Activated CD8-positive, alpha-beta T cell treated with anti-CD3 and anti-CD28 coated beads for 36 hours (primary cell): ENCODE measurements at places on chromosomes 2 and 18. TPM values are rescaled to one million over a fixed set of nuclear protein-coding genes. Genes with fewer than 3 reads are reported as not detected.

The UBE2F gene
- 99.5 TPM for total RNA-seq

- no peaks in the 10 kb centered on the region for H3K27me3 ChIP-seq
- H3K36me3 ChIP-seq = no peaks in the 10 kb centered on the region
- no peak for DNase-seq
- no peak overlapping the region for H3K27ac ChIP-seq
- H3K4me1 ChIP-seq = peaks cover 7% of the 10 kb centered on the region
- H3K4me3 ChIP-seq = no peak overlapping the region
These were observed 63.3 kb downstream of the COL3A1 start for GRCh38 chr2:189037518-189037917.

DNA sequence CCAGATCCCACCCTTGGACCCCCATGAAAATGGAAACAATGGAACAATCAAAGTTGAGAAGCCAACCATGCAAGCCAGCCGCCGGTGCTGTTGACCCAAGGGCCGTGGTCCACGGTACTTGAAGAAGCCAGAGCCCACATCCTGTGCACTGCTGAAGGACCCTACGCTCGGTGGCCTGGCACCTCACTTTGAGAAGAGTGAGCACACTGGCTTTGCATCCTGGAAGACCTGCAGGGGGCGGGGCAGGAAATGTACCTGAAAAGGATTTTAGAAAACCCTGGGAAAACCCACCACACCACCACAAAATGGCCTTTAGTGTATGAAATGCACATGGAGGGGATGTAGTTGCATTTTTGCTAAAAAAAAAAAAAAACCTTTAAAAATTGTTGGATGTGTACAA is 26.5 kb upstream of the TXNDC2 start:
- no peaks in the 10 kb centered on the region for H3K36me3 ChIP-seq
- H3K4me3 ChIP-seq = no peak overlapping the region
- H3K4me1 ChIP-seq = peaks cover 8% of the 10 kb centered on the region
- DNase-seq = no peak

DNA sequence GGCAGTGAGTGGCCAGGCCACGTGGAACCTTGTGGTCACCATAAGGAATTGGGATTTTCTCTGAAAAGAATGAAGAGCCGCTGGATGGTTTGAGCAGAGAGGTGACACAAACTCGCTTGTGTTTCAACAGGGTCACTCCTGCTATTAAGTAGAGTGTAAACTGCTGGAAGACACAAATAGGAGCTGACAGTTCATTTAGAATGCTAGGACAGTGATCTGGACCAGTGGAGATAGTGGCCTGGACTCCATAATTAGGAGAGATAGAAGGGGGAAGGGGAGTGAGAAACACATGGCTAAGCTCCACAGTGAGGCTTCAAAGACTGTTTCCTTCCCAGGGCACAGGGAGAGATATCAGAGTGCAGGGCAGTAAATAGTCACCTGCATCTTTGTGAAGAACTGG is 381.1 kb upstream of the ST6GAL2 start:
- no peak overlapping the region for H3K4me3 ChIP-seq
- no peak for DNase-seq
- no peak overlapping the region for H3K27ac ChIP-seq
- no peaks in the 10 kb centered on the region for H3K27me3 ChIP-seq
- no peaks in the 10 kb centered on the region for H3K36me3 ChIP-seq

The G6PC2 gene
- not detected for total RNA-seq

GRCh38 chr2:138763971-138764370 is 16.2 kb downstream of the NXPH2 start:
- no peaks in the 10 kb centered on the region for H3K4me1 ChIP-seq
- peaks cover 6% of the 10 kb centered on the region for H3K27me3 ChIP-seq
- H3K27ac ChIP-seq = no peak overlapping the region
- H3K36me3 ChIP-seq = no peaks in the 10 kb centered on the region
- H3K4me3 ChIP-seq = no peak overlapping the region

The DCAF17 gene
- total RNA-seq = 20.1 TPM

The DCDC2C gene
- total RNA-seq = not detected

The IL1R1 gene
- total RNA-seq = 0.63 TPM

- no peaks in the 10 kb centered on the region for H3K27me3 ChIP-seq
- H3K27ac ChIP-seq = no peak overlapping the region
- no peaks in the 10 kb centered on the region for H3K36me3 ChIP-seq
- DNase-seq = no peak
- H3K4me1 ChIP-seq = no peaks in the 10 kb centered on the region
- no peak overlapping the region for H3K4me3 ChIP-seq
These were observed 5.4 kb upstream of the CNDP1 start for GRCh38 chr18:74528913-74529312.

GRCh38 chr18:78769502-78770105 is 210.0 kb upstream of the SALL3 start:
- no peaks in the 10 kb centered on the region for H3K36me3 ChIP-seq
- H3K4me3 ChIP-seq = no peak overlapping the region
- H3K27ac ChIP-seq = no peak overlapping the region
- no peaks in the 10 kb centered on the region for H3K27me3 ChIP-seq
- DNase-seq = no peak

DNA sequence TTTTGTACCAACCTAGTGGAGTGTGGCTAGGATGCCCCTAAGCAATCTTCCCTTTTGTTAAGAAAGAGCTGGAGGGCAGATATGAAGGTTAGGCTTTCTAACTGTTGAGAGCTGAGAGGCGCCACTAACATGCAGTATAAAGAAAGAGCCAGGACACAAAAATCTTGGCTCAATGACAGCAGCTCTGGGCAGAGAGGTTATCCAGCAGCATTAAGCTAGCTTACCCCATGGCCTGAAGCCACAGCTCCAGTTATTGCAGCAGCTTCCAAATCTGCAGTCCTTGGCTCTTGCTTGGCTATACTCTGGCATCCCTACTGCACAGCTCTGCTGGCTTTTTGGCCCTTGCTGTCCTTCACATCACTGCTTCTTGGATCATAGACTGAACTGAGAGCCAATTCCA is 213.4 kb downstream of the GPD2 start:
- H3K27me3 ChIP-seq = peaks cover 2% of the 10 kb centered on the region
- H3K4me1 ChIP-seq = no peaks in the 10 kb centered on the region
- no peak overlapping the region for H3K4me3 ChIP-seq
- DNase-seq = no peak
- no peaks in the 10 kb centered on the region for H3K36me3 ChIP-seq

The STK16 gene
- total RNA-seq = 34.4 TPM

The SCG2 gene
- total RNA-seq = not detected

DNA sequence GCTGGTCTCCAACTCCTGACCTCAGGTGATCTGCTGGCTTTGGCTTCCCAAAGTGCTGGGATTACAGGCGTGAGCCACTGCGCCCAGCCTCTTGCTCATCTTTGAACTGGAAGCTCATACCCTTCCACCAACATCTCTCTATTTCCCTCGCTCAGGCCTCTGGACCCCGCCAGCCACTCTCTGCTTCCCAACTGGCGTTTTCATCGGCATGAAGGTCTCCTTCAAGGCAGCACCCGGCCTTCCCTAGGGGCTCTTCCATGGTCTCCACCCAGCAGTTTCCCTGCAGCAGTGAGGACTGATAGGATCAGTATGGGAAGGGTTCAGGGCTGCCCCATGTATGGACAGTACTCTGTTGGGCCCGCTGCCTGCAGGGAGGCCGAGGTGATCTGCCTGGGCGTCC is 65.8 kb upstream of the HS6ST1 start:
- H3K36me3 ChIP-seq = no peaks in the 10 kb centered on the region
- DNase-seq = no peak
- peaks cover 9% of the 10 kb centered on the region for H3K4me1 ChIP-seq
- no peak overlapping the region for H3K27ac ChIP-seq
- no peak overlapping the region for H3K4me3 ChIP-seq

DNA sequence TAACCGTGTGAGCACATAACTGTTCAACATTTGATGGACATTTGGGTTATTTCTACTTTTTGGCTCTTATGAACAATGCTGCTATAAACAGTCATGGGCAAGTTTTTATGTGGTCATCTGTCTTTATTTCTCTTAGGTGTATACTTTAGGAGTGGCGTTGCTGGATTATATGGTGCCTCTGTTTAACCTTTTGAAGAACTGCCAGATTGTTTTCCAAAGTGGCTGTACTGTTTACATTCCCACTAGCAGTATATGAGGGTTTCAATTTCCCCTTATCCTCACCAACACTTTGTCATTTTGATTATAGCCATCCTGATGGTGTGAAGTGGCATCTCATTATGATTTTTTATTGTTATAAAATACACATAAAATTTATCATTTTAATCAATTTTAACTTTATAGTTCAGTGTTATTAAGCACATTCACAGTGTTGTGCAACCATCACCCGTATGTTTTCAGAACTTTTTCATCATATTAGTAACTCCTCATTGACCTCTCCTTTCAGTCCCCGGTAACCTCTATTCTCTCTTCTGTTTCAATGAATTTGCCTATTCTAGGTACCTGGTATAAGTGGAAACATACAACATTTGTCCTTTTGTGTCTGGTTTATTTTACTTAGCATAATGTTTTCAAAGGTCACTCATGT is 55.4 kb downstream of the EML4 start:
- H3K36me3 ChIP-seq = peaks cover 6% of the 10 kb centered on the region
- no peak overlapping the region for H3K4me3 ChIP-seq
- H3K4me1 ChIP-seq = peaks cover 55% of the 10 kb centered on the region

DNA sequence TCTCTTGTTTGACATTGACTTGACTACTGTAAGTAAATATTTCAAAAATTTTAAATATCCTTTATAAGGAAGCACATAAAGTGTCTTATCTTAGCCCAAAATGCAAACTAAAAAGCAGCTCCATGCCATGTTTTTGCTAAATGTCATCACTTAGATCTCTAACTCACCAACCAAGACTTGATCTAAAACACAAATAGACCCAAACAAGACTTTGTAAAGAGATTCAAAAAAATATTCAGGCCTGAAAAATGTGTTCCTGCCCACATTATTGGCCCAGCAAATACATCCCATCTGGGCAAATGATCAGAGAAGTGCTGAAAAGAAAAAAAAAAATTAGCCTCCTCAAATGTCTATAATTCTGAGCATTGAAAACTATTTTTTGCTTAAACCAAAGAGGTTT is 187.6 kb downstream of the MREG start:
- H3K36me3 ChIP-seq = no peaks in the 10 kb centered on the region
- H3K4me3 ChIP-seq = no peak overlapping the region
- DNase-seq = no peak
- peaks cover 6% of the 10 kb centered on the region for H3K27me3 ChIP-seq
- H3K27ac ChIP-seq = no peak overlapping the region

The KCNG3 gene
- total RNA-seq = 1.5 TPM

GRCh38 chr2:167190053-167190452 is 301.8 kb downstream of the XIRP2 start:
- no peaks in the 10 kb centered on the region for H3K4me1 ChIP-seq
- H3K4me3 ChIP-seq = no peak overlapping the region
- H3K27ac ChIP-seq = no peak overlapping the region
- DNase-seq = no peak

The DLX1 gene
- not detected for total RNA-seq

GRCh38 chr2:229287823-229288222 is 16.7 kb upstream of the PID1 start:
- DNase-seq = no peak
- H3K27ac ChIP-seq = no peak overlapping the region
- H3K27me3 ChIP-seq = no peaks in the 10 kb centered on the region
- no peak overlapping the region for H3K4me3 ChIP-seq

The CRYGD gene
- not detected for total RNA-seq

GRCh38 chr2:117979911-117980701 is 33.8 kb downstream of the CCDC93 start:
- no peak overlapping the region for H3K27ac ChIP-seq
- no peaks in the 10 kb centered on the region for H3K4me1 ChIP-seq
- no peak overlapping the region for H3K4me3 ChIP-seq
- no peak for DNase-seq
- no peaks in the 10 kb centered on the region for H3K27me3 ChIP-seq

The NT5DC4 gene
- total RNA-seq = not detected

The EPHA4 gene
- 1.8 TPM for total RNA-seq

DNA sequence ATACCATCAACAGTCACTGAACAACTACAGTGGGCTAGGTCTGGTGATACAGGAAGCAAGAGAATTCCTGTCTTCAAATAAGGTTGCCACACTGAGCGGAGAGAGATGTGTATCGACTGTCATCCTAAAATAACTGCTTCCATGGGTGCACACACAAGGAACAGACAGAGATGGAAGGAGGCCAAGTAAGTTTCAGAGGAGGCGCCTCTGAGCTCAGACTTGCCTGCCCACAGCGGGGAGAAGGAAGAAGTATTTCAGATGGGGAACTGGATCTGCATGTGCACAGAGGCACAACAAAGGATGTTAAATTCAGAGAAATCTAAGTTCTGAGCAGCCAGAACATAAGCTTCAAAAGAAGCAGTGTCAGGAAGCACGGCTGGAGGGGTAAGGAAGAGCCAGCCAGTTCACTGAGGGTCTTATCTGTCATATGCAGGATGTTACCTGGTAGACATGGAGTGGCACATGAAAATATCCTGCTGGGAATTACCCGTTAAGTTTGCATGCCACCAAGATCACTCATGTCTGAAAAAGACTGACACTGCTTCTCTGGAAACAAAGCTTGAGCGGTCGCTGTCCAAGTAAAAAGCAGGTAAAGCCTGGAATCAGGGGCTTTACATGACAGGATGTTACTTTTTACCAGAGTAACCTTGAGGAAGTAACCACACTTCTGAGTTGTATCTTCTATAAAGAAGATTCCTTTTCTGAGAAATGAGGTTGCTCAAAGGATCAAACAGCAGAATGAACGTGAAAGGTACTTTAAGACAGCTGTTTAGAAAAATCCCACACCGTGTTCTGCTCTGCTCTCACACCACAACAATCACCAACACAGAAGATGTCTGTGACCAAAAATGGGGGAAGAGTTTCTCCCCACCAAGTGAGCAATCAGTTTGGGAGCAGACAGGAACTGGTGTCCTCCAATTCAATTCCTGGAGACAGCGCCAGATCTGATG is 260.2 kb downstream of the NBAS start:
- no peak overlapping the region for H3K4me3 ChIP-seq
- DNase-seq = no peak
- H3K36me3 ChIP-seq = peaks cover 65% of the 10 kb centered on the region
- H3K27me3 ChIP-seq = no peaks in the 10 kb centered on the region

The EVA1A gene
- 0.43 TPM for total RNA-seq

The TRIM43 gene
- not detected for total RNA-seq
